ENCODE measurements at places on chromosomes 5 and 9.

GRCh38 chr5:39624268-39624886, 199.6 kb upstream of the DAB2 start:
- DNase-seq = no peak

DNA sequence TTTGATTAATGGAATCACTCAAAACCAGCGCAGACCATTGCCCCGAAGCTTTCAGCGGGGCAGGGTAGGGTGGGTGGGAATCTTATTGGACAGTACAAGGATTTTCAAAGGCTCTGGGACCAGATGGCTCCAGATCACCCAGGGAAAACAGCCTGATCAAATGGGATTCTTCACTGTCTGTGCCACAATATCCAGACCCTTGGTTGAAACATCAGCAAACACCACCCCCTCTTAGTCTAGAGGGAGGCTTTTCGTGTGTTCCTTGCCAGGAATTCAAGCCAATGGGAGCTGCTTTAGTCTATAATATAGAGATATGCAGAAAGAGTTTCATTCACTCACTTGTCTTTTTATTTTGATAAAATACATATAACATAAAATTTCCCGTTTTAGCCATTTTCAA, 1.7 kb downstream of the GFI1B start:
- DNase-seq = no peak

DNA sequence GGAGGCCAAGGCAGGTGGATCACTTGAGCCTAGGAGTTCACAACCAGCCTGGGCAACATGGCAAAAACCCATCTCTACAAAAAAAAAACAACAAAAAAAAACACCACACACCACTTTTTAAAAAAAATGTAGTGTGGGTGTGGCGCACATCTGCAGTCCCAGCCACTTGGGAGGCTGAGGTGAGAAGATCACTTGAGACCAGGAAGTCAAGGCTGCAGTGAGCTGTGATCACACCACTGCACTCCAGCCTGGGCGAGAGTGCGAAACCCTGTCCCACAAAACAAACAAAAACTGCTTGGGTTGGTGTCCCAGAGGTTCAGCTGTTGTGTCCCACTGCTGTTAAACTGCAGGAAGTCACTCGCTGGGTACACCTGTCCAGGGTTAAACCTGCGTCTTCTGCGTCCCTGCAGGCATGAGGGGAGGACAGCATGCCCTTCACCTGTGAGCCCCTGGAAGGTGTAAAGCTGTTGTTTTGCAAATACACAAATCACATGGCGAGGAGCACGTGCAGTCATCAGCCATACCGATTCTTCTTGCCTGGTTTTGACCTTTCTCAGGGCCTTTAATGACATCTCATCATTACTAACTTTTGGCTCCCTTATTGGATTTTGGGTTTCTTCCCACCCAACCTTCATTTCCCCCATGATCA, 29.3 kb upstream of the CLPTM1L start:
- no peak for DNase-seq

DNA sequence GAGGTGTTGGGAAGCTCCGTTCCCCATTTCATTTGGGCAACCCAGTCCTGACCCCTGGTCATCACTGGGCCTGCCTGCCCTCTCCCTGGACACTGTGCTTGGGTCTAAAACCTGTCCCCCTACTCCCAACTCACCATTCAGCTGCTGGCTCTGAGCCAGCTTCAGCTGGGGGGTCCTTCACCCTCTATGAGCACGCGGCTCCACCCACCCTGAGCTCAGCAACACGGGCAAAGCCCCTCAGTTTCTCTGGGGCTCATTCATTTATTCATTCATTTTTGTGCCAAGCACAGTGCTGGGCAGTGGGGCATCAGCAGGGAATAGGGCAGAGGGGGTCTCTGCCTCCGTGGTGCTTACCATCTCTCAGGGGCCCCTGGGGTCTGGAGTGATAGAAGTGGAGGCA, 199.8 kb upstream of the MVB12B start:
- DNase-seq = no peak

GRCh38 chr5:150575745-150576448, 64.6 kb upstream of the SYNPO start:
- no peak for DNase-seq

GRCh38 chr9:93060746-93061259, 2.3 kb downstream of the SUSD3 start:
- DNase-seq = no peak

DNA sequence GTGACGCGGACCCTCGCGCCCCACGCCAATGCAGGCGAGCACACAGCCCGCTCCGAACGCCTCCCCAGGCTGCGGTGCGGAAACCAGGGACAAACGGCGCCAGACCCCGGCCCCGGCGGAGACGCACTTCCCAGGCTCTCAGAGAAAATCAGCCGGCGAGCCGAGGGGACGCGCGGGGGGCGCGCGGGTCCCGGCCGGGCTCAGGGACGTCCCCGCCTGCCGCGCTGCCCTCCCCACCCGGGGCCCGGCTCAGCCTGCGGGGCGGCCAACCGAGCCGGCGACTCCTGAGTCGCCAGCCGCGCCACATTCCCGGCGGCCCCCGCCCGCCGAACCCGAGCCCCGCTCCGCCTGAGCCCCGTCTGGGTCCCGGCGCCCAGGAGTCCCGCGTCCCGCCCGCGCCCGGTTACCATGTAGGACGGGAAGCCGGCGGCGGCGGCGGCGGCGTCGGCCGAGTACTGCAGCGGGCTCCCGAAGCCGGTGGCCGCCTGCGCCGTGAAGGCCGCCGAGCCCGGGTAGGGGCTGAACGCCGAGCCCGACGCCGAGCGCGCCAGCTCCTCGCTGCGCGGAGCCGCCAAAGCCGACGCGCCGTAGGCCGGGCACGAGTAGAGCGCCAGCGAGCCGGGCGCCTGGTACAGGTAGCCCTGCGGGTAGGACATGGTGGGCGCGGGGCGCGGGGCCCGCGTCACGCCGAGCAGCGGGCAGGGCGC, 566 bp downstream of the IRX2 start:
- DNase-seq = no peak

GRCh38 chr5:95627971-95628810, 8.3 kb downstream of the GPR150 start:
- DNase-seq = no peak

GRCh38 chr5:146796144-146796543, 82.4 kb downstream of the PPP2R2B start:
- DNase-seq = no peak

DNA sequence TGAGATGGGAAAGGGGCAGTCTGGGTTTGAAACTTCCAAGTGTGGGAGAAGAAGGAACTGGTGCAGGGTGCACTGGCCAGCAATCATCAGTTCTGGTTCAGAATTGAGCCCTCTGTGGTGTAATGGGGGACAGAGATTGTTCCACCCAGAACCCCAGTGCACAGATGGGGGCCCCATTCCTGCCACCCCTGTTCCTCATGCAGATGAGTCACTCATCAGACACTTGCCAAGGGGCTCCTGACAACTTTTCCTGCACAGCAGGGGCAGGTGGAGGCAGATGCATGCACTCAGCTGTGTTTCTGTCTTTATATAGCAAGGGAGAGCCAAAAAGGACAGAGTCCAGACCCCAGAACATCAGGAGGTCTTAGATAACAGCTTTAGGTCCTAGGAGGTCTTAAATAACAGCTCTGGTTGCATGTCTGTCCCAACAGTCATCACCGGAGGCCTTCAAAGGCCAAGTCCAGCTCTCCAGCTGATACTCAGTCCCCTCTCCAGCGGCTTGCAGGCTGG, 252.9 kb downstream of the HSPA4 start:
- DNase-seq = no peak

DNA sequence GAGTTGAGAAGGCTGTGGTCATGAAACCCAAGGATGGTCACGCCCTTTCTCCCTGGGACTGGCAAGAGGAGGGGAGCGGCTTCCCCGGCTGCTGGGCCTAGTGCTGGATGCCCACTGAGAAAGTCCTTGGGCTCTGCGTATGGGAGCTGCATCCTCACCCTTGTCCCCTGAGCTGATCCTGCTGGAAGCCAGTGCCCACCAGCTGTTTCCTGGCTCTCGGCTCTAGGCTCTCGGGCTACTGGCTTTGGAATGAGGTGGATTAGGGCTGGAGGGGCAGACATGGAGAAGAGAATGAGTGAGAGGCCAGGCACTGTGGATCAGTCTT, 149.3 kb upstream of the PPP1R26 start:
- DNase-seq = no peak

DNA sequence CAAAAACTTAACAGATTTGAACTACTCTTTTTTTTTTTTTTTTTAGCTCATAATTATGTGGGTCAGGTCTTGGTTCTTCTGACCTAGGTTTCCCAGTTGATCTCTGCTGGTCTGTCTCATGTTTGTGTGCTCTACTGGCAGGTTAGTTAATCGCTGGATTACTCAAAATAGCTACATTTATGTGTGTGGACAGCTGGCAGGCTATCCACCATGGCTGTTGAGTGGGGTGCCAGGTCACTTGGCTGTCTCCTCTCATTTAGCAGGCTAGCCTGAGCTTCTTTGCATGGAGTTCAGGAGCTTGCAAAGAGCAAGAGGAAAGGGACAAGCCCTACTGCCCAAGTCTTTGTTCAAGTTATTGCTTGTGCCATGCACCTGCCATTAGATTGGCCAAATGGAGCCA, 9.3 kb downstream of the ADCY2 start:
- DNase-seq = no peak

- no peak for DNase-seq
Measured at GRCh38 chr5:78953092-78953800, 31.9 kb downstream of the ARSB start.

DNA sequence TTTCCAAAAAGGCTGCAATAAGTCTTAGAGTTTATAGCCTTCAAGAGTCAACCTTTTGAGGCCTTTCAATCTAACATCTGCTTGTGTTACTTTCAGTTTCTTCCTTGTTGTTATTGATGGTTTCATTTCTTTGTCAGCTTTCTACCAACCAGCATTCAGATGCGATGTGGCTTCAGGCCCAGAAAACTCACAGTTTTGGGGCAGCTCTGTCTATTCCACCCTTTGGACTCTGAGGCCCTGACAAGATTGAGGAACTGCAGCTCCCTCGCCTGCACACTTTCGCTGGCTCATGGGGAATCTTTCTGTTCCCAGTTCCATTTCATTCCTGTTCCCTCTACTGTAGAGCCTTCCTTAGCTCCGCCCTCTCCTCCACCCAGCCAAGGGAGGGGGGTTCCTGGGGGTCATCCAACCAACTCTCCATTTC, 13.3 kb upstream of the WHRN start:
- DNase-seq = no peak

DNA sequence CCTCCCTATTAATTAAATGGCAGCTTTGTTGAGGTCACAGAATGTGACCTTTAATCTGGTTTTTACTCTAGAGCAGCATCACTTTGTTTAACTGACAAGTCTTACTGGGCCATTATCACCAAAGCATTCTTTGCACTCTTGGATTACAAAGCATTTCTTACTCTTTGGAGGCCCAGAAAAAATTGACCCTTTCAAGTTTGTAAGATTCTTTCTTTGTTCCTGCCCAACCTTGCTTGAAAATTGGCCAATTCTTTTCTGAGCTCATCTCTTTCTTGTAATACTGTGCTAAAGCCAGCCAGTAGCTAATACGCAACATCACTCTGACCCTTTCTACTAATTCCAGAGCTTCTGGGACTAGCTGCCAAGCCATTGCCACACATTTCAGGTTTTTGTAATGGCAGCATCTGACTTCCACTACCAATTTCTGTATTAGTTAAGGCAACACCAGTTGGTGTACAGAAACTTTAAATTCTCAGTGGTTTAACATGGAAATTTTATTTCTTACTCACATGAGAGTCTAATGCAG, 131.6 kb downstream of the PRDM6 start:
- no peak for DNase-seq

GRCh38 chr5:95332158-95332557, 47.3 kb upstream of the MCTP1 start:
- DNase-seq = no peak

DNA sequence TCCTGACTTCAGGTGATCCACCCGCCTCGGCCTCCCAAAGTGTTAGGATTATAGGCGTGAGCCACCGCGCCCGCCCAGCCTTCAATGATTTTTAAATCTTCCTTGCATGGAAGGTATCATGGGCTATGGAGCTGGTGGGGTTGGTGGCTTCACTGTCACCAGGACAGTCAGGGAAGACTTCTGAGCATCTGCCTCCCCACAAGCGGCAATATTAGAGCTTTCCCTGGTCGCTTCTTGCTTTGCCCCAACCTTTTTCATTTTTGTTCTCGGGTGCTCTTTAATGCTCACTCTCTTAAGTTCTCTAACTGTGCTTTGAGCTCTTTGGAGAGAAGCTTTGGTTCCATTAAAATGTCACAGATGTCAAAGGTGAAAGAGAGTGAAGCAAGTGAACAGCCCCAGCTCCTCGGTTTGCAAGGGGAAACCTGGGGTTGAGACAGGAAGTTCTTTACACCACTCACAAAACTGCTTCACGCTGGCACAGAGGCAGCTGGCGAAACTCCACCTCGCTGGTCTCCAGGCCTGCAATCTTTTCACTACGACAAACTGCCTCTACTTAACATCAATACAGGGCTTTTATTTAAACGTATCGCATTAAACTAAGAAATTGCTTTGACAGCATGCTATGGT, 142.5 kb upstream of the RETREG1 start:
- no peak for DNase-seq

DNA sequence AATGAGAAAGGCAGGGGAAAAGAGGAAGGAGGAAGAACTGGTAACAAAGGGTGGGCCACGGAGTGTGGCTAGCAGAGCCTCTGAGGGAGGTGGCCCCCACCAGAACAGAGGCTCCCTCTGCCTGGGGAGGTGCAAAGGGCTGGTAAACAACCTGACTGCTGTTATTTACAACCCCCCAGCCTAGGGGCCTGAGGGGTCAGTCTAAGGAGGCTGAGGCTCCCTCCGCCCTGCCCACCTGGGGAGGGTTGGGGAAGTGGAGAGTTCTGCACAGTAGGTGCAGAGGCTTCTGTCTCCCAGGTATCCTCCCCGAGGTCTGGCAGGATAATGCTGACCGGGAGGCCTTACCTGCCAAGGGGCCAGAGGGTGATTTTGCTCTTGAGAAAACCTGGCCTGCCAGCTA, 35.6 kb upstream of the SMU1 start:
- no peak for DNase-seq

DNA sequence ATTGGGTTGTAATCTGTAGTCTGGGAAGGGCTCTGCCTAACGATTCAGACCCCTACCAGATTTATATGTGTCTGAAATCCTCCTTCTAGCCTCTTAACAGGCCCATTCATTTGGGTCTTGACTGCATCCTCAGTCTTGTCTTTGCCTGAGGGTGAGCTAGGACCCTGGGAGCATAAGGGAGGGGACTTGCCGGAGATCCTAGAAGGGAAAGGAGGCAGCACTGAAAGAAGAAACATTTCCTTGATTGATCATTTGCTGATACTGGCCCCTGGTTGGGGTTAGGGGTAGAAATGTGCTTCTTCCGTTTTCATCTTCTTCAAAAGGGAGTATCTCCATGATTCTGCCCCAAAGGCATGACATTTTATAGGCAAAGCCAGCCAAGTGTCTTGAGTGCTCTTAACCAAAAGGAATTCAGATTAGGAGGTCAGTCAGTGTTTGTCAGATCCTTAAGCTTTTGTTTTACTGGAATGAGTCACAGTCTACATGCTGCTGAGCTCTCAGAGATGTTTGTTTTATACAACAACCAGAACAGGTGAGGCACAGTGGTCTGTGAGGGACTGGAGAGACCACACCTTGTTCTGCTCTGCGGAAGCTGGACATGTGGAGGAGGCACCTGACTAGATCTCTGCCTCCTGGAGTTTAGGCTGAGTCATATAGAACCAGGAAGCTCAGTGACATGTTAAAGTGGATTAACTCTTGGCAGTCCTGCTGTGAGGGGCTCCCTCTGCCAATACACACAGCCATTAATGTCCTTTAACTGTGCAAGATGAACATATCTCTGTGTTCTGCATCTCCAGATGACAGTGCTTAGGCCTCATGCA, 37.7 kb downstream of the PCDHAC2 start:
- peak; percentile 26 for DNase-seq
